CD8-positive, alpha-beta T cell (primary cell): ENCODE measurements at places on chromosomes 4 and X. TPM values are rescaled to one million over a fixed set of nuclear protein-coding genes. Genes with fewer than 3 reads are reported as not detected.

GRCh38 chrX:68684291-68684918 is 36.9 kb downstream of the STARD8 start:
- no peak for DNase-seq

GRCh38 chr4:97836662-97837061 is 306.6 kb downstream of the STPG2 start:
- DNase-seq: no peak

DNA sequence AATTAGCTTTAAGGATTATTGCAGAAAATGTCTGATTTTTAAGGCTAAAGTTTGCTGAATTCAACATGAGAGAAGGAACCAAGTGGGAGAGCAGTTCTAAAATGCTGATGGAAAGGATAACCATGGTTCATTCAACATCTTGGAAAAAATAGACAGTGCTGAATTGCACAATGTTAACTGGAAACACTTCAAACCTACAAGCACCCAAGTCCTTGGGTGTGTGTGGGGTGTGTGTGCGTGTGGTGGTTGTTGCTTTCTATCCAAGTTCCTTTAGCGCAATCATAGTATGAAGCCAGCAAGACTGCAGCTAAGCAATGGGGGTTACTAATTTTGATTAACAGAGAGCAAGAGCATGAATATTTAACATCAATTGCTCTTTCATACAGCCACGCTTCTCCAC is 29.3 kb upstream of the SCOC start:
- DNase-seq: no peak

- DNase-seq: no peak
These were observed 229.0 kb upstream of the LCORL start for GRCh38 chr4:18250564-18250963.

Gene CLNK
- total RNA-seq: not detected

DNA sequence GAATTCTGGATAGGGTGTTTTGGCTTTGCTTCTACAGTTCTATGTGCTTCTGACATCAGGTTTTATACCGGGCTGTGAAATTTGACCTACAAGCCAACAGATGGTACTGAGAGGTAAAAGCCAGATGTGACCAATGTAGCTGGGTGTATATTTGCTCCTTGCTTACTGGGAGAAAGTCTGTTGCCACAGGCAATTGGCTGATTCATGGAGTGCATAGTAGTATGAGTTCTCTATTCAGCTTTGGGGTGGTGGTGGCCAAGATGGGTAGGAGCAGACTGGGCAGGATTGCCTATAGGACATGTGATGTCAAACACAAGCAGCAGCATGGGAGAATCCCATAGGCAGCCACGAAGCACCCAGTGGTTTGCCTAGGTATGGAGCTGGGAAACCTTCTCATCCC is 1827.0 kb downstream of the C4orf33 start:
- no peak for DNase-seq

- no peak for DNase-seq
These were observed 144.2 kb upstream of the GEMIN8 start for GRCh38 chrX:14173873-14174272.

GRCh38 chr4:158811704-158812103 is 42.9 kb downstream of the FNIP2 start:
- DNase-seq: no peak

GRCh38 chrX:150225756-150226155 is 137.4 kb upstream of the MAMLD1 start:
- DNase-seq: peak; percentile 29

GRCh38 chr4:89373394-89373793 is 65.8 kb upstream of the GPRIN3 start:
- DNase-seq: no peak

DNA sequence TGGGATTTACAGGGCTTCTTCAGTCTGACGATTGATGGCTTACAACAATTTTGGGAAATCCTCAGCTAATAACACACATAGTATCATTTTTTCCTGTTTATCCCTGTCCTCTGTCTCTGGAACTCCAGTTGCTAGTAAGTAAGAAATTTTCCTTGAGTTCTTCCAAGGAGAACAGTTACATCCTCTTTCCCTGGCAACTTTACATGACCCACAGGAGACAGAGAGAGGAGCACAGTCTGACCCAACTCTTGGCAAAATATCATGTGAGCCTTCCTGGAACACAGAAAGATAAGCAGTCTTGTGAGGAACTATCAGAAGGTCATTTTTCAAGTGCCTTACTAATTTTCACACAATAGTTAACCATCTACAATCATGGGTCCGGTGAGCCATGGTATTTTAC is 578.7 kb upstream of the PABPC4L start:
- DNase-seq: no peak
